ENCODE measurements at places on chromosomes 1 and 21.

DNA sequence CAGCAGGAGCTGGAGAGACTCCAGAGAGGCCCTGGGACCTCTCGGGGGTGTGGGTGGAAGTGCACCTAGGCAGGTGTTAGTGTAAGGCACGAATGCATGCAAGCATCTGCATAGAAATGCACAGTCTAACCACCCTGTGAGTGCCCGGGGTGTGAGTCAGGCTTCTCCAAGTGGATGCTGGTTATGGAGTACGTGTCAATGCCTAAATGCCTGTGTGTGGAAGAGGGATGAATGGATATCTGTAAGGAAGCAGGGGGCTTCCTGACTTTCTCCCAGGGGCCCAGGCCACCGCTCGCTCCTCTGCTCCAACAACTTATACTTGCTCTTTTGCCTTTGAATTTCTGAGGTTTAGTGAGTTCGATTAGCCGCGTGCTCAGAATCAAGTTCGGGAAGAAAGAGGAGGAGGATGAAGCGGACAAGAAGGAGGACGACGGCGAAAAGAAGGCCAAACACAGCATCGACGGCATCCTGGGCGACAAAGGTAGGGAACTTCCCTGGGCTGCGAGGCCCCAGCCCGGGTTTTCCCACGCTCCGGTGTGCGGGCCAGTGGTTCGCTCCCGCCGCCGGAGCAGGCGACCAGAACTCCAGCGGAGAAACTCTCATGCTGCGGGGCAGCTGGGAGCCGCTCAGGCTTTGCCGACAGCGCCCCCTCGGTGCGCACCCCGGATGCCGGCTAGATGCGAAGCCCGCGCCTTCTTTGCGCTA, 5.4 kb downstream of the PAX7 start:
- no peak overlapping the region for H3K4me3 ChIP-seq
- H3K27me3 ChIP-seq: peaks cover 78% of the 10 kb centered on the region
- H3K27ac ChIP-seq: no peak overlapping the region
- no peaks in the 10 kb centered on the region for H3K36me3 ChIP-seq
- peaks cover 5% of the 10 kb centered on the region for H3K4me1 ChIP-seq

DNA sequence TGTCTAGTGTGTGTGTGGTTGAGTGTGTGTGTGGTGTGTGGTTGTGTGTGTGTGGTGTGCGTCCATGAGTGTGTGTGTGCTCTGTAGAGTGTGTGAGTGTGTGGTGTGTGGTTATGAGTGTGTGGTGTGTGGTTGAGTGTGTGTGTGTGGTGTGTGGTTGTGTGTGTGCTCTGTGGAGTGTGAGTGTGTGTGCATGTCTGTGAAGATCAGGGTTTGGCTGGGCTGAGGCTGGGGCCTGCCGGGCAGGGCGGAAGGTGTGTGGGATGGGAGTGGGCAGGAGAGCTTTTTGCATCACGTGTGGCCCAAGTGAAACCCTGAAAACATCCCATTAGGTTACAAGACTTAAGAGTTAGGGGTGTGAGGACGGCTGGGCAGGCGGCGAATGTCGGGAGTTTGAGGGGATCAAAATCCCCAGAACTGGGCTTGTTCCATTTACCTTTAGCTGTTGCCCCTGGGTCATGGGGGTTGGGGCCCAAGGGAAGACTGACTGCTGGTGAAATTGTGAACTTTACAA, 2.9 kb upstream of the FCMR start:
- no peak overlapping the region for H3K4me3 ChIP-seq
- DNase-seq: no peak
- no peak overlapping the region for H3K27ac ChIP-seq

GRCh38 chr21:46189213-46189958, 5.1 kb upstream of the SPATC1L start:
- no peaks in the 10 kb centered on the region for H3K27me3 ChIP-seq
- no peaks in the 10 kb centered on the region for H3K36me3 ChIP-seq

- DNase-seq: no peak
- H3K27ac ChIP-seq: peak overlapping the region; percentile 92
- peaks cover 41% of the 10 kb centered on the region for H3K4me1 ChIP-seq
- H3K27me3 ChIP-seq: no peaks in the 10 kb centered on the region
- H3K36me3 ChIP-seq: peaks cover 8% of the 10 kb centered on the region
These were observed 41.7 kb downstream of the TMEM53 start for GRCh38 chr1:44632598-44632997.

DNA sequence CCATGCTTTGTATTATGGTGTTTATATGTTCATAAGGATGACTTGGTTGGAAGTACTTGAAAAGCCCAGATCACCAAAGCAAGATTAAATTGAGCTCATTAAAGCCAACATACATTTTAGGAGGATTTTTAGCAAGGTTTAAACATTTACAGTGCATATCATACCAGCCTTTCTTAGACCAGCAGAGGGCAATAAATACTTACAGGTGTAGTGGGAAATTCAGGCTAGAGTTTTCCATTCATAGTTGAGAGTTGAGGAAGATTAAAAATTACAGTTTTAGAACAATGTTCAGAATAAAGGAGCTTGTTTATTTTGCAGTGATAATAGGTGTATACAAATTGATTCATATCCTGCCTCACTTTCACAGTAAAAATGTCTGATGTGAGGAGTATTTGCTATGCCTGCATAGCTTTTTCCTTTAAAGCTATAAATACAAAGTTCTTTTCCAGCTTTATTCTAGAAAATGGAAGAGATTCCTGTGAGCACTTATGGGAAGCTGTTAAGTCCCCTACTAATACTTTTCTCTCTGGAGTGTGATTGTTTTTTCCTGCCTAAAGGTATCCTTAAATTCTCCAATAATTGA, 35.3 kb downstream of the DTL start:
- no peaks in the 10 kb centered on the region for H3K27me3 ChIP-seq
- peak overlapping the region; percentile 11 for H3K27ac ChIP-seq
- H3K36me3 ChIP-seq: peaks cover 7% of the 10 kb centered on the region
- no peak overlapping the region for H3K4me3 ChIP-seq
- DNase-seq: no peak
- H3K4me1 ChIP-seq: no peaks in the 10 kb centered on the region

- H3K4me1 ChIP-seq: peaks cover 9% of the 10 kb centered on the region
- no peak overlapping the region for H3K27ac ChIP-seq
- no peaks in the 10 kb centered on the region for H3K36me3 ChIP-seq
These were observed 105.4 kb downstream of the PTPN14 start for GRCh38 chr1:214445831-214446614.

DNA sequence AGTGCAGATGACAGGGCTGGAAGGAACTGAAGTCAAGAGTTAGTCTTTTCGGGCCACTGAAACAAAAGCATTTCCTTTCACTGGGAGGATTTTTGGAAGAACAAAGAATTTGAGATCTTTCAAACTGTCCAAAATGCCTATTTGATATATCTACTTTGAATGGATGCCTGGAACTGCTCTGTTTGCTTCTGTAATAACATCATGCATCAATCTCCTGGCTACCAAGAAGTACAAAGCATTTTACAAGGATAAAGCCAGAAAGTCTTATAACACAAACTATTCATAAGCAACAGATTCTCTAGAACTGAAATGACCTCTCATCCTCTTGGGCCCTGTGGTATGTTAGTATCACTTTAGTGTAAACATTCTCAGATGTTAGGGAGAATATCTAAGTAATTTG, 18.2 kb upstream of the RHOU start:
- DNase-seq: no peak
- peaks cover 17% of the 10 kb centered on the region for H3K27me3 ChIP-seq
- no peak overlapping the region for H3K27ac ChIP-seq
- H3K4me1 ChIP-seq: no peaks in the 10 kb centered on the region
- H3K36me3 ChIP-seq: no peaks in the 10 kb centered on the region

DNA sequence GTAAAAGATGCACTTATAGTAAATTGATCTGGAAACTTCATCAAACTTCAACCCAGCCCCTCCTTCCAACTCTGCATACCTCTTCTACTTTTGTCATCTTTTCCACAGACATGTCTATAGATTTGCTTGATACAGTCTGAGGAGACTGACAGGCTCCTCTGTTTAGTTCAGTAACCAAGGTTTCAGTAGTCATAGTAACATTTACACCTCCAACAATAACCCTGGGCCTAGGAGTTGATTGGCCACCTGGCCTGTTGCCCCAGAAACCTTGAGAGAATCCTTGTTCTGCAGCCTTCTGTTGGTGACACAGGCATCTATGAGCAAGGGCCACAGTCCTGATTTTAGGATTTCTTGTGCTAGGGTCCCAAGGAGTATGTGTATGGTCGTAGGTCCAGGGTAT, at the start of gene CFAP141:
CFAP141 (minus strand) TSS at position 138 of the 400 bp plus-strand sequence; CDS start at position 112, 26 bp downstream.
- H3K36me3 ChIP-seq: no peaks in the 10 kb centered on the region
- no peak for DNase-seq
- H3K27ac ChIP-seq: peak within 1 kb of the TSS; percentile 55
- H3K4me1 ChIP-seq: peaks cover 13% of the 10 kb centered on the region
- no peak within 1 kb of the TSS for H3K4me3 ChIP-seq

DNA sequence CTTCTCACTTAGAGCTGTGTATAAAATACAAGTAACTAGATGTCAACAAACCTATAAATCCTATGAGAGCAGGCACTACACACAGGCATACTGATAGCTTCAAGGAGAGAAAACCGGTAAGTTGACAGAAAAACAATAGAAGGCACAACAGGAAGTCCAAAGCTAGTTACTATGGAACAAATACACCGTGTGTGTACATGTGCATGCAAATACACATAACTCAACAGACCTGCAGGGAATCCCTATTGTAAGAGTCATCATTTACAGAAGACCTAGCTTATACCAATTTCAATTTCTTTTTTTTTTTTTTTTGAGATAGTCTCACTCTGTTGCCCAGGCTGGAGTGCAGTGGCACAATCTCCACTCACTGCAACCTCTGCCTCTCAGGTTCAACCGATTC, 26.3 kb downstream of the JAK1 start:
- H3K4me3 ChIP-seq: no peak overlapping the region
- H3K36me3 ChIP-seq: no peaks in the 10 kb centered on the region
- no peaks in the 10 kb centered on the region for H3K27me3 ChIP-seq
- no peak overlapping the region for H3K27ac ChIP-seq
- peaks cover 58% of the 10 kb centered on the region for H3K4me1 ChIP-seq

GRCh38 chr1:60425528-60425927, 352.0 kb upstream of the C1orf87 start:
- no peaks in the 10 kb centered on the region for H3K36me3 ChIP-seq
- H3K27me3 ChIP-seq: no peaks in the 10 kb centered on the region
- no peak for DNase-seq
- H3K4me1 ChIP-seq: no peaks in the 10 kb centered on the region
- H3K27ac ChIP-seq: no peak overlapping the region

DNA sequence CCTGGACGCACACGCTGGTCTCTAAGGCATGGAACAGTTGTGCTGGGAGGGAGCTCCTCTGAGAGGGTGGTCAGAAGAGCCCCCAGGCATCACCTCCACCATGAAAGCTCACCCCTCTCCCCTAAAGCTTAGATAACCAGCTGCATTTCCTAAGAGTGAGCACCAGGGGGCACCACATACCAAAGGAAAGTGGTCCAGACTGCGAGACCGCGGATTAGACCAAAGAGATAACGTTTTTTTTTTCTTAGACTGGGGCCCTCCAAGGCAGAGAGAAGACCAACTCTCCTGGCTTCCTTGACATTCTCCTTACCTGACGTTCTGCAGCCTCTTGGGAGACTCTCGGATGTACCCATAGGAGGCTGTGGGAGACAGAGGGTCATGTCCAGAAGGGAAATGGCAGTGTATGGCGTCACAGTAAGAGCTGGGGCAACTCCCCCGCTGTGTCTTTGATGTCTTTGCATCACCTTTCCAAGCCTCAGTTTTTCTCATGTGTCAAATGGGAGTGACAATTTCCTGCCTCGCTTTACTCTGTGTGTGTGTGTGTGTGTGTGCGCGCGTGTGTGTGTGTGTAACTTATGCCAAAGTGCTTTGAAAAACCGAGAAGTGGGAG, 12.3 kb upstream of the IFNLR1 start:
- H3K36me3 ChIP-seq: no peaks in the 10 kb centered on the region
- no peak overlapping the region for H3K27ac ChIP-seq
- no peak overlapping the region for H3K4me3 ChIP-seq
- no peaks in the 10 kb centered on the region for H3K27me3 ChIP-seq
- peak; percentile 74 for DNase-seq

DNA sequence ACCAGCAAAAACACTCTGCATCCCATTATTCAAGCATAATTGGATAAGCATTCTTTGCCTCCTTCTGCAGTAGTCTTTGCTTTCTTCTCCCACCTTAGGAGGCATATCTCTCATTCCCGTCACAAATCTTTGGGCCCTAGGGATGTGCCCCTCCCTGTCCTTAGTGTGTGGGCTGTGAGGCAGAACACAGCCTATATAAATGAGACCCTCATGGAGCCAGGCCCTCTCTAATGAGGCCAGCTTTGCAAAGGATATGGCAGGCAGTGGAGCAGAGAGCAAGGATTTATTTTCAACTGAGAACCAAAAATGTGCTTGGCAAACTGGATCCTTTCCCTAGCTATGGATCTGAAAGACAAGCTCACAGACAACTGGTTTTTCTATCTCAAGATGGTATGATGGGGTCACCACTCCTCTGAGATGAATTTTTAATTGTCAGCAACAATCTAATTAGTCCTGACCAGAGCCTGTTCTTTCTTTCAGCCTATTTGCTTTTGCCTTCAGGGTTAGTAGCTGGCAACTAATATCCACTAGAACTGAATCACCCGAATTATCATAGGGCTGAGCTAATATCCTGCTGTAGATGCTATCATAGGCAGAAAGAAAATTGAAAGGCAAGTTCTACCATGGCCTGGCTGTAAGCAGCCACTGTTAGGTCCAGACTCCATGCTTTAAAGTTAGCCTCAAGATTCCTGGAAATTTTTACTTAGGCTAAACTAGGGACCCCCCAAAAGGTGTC, 134.2 kb downstream of the SYT2 start:
- H3K27me3 ChIP-seq: no peaks in the 10 kb centered on the region
- no peak overlapping the region for H3K4me3 ChIP-seq
- DNase-seq: no peak
- no peaks in the 10 kb centered on the region for H3K4me1 ChIP-seq
- peaks cover 17% of the 10 kb centered on the region for H3K36me3 ChIP-seq
- no peak overlapping the region for H3K27ac ChIP-seq

DNA sequence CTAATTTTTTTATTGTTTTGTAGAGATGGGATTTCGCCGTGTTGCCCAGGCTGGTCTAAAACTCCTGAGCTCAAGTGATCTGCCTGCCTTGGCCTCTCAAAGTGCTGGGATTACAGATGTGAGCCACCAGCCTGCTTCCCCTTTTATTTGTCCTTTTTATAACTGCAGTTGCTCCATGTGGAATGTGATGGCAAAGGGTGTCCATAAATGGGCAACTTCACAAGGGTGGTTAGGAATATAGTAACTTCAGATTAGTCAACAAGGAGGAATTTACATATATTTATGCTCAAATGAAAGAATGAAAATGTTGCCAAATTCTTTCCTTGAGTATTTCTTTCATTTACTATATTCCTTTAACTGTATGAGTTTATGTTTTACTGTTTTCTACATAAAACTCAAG, 182.9 kb downstream of the BACH1 start:
- no peaks in the 10 kb centered on the region for H3K4me1 ChIP-seq
- H3K27me3 ChIP-seq: no peaks in the 10 kb centered on the region
- no peaks in the 10 kb centered on the region for H3K36me3 ChIP-seq
- no peak for DNase-seq
- no peak overlapping the region for H3K27ac ChIP-seq
- H3K4me3 ChIP-seq: no peak overlapping the region

DNA sequence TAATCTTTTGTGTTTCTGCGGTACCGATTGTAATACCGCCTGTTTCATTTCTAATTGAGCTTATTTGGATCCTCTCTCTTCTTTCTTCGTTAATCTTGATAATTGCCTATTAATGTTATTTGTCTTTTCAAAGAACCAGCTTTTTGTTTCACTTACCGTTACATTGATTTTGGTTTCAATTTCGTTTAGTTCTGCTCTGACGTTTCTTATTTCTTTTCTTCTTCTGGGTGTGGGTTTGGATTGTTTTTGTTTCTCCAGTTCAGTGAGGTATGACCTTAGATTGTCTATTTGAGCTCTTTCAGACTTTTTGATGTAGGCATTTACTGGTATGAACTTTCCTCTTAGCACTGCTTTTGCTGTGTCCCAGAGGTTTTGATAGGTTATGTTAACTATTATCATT, 9.4 kb downstream of the OR2M2 start:
- no peak overlapping the region for H3K27ac ChIP-seq
- no peaks in the 10 kb centered on the region for H3K4me1 ChIP-seq
- no peaks in the 10 kb centered on the region for H3K36me3 ChIP-seq
- H3K4me3 ChIP-seq: no peak overlapping the region
